ENCODE measurements at places on chromosomes 3 and 15. TPM values are rescaled to one million over a fixed set of nuclear protein-coding genes. Genes with fewer than 3 reads are reported as not detected.

Gene CCR9
- total RNA-seq: not detected

DNA sequence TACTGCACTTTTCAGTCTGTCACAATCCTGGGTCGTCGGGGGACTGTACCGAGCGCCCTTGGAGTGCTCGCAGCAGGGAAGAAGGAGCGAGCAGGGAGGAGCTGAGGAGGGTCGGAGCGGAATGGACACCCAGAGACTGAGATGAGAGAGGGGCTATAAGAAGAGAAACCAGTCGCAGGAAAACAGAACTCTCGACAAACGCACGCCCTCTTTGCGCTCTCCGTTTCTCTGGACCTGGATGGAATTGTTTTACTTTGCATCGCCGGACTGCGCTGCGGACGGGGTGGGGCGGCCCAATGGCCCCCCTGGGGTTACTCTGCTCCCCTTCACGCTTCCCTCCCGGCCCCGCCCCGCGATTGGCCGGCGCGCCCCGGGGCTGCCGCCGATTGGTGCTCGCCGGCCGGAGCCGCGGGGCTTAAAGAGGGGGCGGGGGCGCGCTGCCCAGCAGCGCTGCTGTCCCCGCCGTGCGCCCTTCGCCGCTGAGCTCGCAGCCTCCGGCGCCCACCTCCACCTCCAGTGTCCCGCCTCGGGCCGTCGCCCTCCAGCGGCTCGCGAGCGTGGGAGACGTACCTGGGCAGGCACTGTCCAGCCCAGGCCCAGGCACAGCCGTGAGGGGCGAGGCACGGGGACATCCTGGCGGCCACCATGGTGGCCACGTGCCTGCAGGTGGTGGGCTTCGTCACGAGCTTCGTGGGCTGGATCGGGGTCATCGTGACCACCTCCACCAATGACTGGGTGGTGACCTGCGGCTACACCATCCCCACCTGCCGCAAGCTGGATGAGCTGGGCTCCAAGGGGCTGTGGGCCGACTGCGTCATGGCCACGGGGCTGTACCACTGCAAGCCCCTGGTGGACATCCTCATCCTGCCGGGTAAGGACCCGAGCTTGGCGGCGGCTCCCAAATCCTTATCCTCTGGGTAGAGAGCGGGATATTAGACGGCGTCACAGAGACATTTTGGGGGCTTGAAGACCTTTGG, at the start of gene CLDN11:
TSS of gene CLDN11 (plus strand) at position 447 of the 977 bp plus-strand sequence. CDS start at position 646, 199 bp downstream.
- DNase-seq: peak; percentile 84

- DNase-seq: no peak
These were observed 37.9 kb upstream of the TSC22D2 start for GRCh38 chr3:150370122-150370602.

- DNase-seq: no peak
These were observed 134.2 kb upstream of the IGF1R start for GRCh38 chr15:98514034-98514622.

Gene ITIH4
- 28.8 TPM for total RNA-seq

- peak; percentile 80 for DNase-seq
These were observed 155.4 kb upstream of the GOLGA6L4 start for GRCh38 chr15:84079885-84080777.

DNA sequence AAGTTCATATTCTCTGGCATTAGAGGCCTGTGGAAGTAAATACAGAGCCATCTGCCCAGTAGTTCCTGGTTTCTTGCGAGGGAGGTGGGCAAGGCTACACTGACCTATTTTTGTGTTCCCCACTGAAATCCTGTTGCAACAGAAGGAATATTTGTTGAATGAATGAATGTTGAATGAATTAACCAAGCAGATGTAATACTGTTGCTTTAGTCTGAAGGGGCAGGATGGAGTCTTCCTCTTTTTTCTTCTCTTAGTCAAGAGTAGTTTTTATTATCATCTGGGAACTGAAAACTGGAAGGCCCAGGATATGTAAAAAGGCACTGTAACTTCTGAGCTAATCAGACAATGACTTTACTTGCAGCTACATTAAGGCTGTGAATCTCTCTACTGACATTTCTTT, 17.1 kb downstream of the BLOC1S6 start:
- no peak for DNase-seq

DNA sequence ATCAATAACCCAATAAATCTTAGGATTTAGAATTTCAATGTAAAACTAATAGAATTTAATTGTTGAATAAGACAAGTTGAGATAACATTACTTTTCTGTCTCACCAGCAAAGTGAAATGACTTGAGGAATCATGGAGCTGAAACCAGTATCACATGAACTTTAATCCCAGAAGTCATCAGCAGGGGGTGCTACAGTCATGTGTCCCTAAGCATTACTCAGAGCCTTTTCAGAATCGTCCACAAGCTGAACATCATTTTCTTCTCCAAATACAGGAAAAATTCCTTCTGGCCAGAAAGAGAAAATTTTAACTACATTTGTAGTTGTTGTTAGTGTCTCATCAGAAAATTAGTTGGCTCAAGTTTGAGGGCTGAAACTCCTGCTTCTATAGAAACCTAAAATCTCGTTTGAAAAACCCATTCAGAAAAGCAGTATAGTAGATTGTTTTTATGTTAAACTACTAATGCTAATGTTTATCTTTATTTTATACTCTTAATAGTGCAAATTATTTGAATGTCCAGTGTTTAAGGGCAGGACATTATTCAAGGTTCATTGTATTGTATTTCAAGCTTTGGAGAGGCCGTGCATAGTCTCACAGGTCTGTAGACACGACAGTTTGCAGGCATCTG, 384.1 kb downstream of the PLOD2 start:
- no peak for DNase-seq

Gene CHRNA5
- 0.74 TPM for total RNA-seq

Gene KIF15
- total RNA-seq: 0.19 TPM

DNA sequence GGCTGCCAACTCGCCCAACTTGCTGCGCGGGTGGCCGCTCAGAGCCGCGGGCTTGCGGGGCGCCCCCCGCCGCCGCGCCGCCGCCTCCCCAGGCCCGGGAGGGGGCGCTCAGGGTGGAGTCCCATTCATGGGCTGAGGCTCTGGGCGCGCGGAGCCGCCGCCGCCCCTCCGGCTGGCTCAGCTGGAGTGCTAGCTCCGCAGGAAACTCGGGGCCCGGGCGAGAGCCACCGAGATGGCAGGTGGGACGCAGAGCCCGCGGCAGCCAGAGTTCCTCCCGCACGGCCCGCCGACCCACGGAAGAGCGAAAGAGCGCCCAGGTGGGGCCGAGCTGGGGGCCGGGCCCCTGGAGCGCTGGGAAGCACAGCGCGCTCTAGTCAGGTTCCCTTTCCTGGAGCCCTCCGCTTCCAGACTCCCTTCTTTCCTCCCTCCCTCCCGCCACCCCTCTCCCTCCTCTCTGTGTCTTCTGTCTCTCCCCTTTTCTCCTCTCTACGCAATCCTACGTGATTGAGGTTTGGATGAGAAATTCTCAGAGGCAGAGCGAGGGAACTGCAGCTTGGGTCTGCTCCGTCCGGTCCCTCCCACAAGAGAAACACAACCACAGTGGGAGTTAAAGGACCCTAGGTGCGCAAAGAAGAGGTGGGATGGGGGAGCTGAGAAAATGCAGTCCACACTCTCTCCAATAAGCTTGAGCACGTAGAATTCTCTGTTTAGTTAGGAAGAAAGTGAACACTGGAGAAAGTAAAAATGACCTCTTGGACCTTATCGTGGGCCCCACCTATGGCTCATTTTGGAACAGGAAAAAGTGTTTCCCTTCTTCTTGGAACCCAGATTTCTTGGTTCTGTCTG, 317.3 kb downstream of the FGF12 start:
- no peak for DNase-seq

DNA sequence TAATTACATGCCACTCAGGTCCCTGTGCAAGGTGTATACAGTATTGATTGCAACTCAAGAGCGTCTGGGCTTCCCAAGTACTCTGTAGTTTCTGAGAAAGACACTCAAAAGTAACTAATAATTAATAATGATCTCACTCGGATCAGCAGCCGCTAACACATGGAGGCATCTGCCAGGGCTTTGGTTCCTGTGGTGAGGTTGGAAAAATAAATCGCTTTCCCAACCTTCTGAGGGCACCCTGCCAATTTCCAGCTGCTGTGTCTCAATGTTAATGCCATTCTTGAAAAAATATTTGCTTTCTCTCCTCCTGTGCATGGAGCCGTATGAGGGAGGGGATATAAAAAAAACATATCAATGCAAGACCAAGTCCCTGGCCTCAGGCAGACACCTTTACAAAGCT, 116.5 kb upstream of the SLC2A2 start:
- no peak for DNase-seq

Gene CEP97
- 7.2 TPM for total RNA-seq

GRCh38 chr15:66730168-66731021, 28.4 kb downstream of the SMAD6 start:
- DNase-seq: no peak

DNA sequence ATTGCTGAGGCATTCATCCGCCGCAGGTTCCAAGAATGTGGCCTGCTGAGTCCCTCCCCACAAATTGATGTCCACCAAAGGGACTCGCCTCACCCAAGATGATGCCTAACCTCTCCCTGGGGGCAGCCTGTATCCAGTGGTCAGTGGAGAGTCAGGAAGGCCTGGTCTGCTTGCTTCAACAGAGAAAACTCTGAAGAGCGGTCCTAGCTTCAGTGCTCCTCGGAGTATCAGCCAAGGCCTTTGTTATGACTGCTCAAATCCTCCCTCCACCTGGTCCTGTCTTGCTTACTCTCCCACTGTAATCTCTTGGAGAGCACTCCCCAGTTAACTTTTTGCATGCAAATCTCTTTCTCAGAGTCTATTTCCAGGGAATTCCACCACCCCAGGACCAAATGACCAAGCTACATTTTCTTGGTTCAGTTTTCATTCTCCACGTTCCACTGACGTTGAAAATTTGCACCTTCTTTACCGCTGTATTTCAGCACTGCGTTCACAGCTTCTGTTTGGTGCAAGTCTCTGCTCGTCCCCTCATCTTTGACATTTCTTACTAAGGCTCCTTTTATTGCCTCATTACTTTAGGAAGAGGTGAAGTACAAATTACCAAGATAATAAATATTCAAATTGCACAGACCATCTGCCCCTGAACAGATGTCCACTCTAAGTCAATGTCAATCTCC, 22.3 kb downstream of the CMTM7 start:
- no peak for DNase-seq

- no peak for DNase-seq
These were observed 208.0 kb downstream of the MECOM start for GRCh38 chr3:169455472-169455871.

Gene CACNA2D3
- 2.0 TPM for total RNA-seq

GRCh38 chr15:70329179-70329578, 231.5 kb upstream of the TLE3 start:
- no peak for DNase-seq

DNA sequence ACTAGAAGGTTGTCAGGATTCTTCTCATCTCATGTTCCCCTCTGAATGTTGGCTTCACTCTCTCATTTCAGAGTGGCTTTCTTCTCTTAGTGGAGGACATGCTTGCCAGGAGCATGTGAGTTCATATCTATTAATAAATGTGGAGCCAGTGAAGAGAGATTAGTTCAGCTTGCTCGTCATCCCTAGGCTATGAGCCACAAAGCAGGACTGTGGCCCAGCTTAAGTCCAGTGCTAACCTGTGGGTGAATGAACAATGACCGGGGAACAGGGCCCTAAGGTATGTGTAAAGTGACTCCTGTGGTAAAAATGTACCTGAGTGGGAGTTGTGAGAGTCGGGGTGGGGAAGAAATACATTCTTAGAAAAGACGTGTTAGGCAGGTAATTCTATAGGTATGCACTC, 96.9 kb upstream of the TBL1XR1 start:
- no peak for DNase-seq

DNA sequence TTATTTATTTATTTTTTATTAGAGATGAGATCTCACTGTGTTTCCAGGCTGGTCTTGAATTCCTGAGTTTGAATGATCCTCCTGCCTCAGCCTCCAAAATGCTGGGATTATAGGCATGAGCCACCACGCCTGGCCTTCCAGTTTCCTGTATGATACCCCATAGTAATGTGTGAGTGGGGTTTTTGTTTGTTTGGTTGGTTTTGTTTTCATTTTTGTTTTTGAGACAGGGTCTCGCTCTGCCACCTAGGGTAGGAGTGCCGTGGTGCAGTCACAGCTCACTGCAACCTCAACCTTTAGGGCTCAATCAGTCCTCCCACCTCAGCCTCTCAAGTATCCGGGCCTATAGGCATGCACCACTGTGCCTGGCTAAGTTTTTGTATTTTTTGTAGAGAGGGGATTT, 30.9 kb downstream of the GOLM2 start:
- no peak for DNase-seq

DNA sequence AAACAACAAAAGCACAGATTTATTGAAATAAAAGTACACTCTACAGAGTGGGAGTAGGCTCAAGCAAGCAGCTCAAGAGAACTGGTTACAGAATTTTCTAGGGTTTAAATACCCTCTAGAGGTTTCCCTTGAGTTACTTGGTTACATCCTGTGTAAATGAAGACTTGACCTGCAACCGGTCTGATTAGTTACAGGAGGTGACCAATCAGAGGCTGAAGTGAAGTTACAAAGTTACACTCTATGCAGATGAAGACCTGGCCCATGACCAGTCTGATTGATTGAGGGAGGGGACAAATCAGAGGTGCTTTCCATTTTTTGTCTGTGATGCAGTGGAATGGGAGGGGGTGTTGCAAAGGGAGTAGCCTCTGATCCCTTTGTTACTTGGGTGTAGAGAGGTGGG, 723.4 kb downstream of the ZPLD1 start:
- no peak for DNase-seq

Gene FAM3D
- not detected for total RNA-seq

Gene LMAN1L
- not detected for total RNA-seq

DNA sequence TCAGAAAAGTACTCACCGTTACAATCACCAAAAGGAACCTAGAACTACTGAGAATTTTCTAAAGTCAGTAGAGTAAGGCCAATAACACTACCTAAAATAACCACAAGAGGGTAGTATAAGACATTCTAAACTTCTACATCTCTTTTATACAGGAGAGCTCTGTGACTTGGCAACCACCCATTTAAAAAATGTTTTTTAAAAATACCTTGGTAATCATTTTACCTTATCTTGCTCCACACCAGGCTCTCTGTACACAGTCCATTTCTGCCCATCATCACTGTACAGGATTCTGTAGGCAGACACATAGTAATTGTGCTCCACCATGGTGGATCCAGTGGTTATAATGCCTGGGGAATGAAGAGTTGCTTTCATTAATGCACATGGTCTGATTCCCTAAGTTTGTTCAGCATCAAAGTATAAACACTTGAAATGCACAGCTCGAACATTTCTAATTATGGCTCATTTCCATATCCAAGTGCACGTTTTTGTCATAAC, 54.5 kb downstream of the ST3GAL6 start:
- DNase-seq: no peak

DNA sequence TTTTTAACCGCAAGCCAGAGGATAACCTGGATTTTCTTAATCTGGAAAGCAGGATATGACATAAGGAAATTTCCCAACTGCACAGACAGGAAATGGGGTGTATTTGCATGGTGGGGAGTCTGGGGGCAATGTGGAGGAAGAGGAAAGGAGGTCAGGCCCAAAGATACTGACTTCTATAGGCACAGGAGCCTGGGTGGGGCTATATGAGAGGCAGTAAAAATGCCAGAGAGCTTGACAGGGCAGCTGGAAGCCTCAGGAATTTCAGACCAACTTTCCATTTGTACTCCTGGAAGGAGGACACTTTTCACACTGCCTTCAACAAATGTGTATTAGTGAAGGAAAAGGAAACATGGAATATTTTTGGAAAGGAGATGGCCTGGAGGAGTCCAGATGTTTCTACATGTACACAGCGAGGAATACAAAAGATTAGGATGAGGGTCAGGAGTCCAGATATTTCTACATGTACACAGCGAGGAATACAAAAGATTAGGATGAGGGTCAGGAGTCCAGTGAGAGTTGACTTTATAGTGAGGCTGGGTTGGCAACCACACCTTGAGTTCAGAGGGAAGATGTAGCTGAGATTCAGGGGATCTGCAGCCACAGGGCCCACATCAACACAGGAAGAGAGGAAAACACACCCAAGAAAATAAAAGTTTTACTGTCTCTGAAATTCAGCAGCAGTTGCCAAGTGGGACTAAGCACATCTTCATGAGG, 111.9 kb upstream of the PTPRG start:
- DNase-seq: no peak
